ENCODE measurements at places on chromosomes 16 and 17.

GRCh38 chr17:16262201-16262600 lies 45.2 kb downstream of the PIGL start:
- no peak for DNase-seq

- no peak for DNase-seq
Observed at GRCh38 chr17:82126556-82127314, 28.7 kb upstream of the FASN start.

- no peak for DNase-seq
Observed at GRCh38 chr16:89431630-89432029, 58.7 kb downstream of the ANKRD11 start.

- DNase-seq: no peak
Observed at GRCh38 chr16:84369938-84370627, 1.7 kb downstream of the ATP2C2 start.

Data from putamen (tissue), 1 donor.